ENCODE measurements at places on chromosomes 1 and 21.

GRCh38 chr21:45505416-45506021 is 36.7 kb downstream of the SLC19A1 start:
- DNase-seq: no peak

DNA sequence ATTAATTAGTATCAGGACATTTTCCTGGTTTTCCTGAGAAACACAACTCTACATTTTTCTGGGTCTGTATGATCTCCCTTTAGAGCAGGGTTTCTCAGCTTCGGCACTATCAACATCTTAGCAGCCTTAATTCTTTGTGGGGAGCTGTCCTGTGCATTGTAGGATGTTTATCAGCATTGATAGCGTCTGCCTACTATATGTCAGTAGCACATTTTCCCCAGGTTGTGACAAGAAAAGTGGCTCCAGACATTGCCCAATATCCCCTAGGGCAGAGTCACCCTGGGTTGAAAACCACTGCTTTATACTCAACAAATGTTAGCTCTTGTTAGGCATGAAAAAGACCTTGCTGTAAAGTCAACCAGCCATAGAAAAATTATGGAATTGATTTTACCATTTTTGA is 195.1 kb upstream of the FMN2 start:
- DNase-seq: no peak

GRCh38 chr1:24900486-24900849 is 29.6 kb downstream of the RUNX3 start:
- no peak for DNase-seq

DNA sequence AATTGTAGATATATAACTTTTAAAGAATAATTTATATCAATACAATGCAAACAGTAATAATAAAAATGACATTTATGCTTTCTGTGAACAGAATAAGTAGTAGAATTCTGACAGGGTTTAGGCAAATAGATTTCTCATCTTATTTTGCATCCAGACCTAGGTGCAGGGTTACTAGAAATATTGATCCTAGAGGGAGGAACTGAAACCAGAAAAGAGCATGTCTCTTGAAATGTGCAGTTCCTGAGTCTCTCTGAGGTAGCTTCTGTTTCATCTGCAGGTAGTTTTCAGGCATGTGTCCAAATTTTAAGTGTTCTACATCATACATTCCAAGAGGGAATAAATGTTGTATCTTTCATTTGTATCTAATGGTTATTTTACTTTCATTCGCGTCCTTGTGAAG is 631.9 kb upstream of the ADGRL4 start:
- no peak for DNase-seq

- no peak for DNase-seq
Measured at GRCh38 chr1:116157096-116157495, 45.9 kb downstream of the MAB21L3 start.
